ENCODE measurements at places on chromosomes 7 and 10. TPM values are rescaled to one million over a fixed set of nuclear protein-coding genes. Genes with fewer than 3 reads are reported as not detected.

The PDGFA gene
- total RNA-seq, result 68.1 TPM

The EIF5AL1 gene
- total RNA-seq, result 0.28 TPM

- DNase-seq, result no peak
Measured at GRCh38 chr7:51256209-51256781, 60.3 kb downstream of the COBL start.

- peak; percentile 82 for DNase-seq
Measured at GRCh38 chr7:542713-543500, 23.3 kb upstream of the PDGFA start.

DNA sequence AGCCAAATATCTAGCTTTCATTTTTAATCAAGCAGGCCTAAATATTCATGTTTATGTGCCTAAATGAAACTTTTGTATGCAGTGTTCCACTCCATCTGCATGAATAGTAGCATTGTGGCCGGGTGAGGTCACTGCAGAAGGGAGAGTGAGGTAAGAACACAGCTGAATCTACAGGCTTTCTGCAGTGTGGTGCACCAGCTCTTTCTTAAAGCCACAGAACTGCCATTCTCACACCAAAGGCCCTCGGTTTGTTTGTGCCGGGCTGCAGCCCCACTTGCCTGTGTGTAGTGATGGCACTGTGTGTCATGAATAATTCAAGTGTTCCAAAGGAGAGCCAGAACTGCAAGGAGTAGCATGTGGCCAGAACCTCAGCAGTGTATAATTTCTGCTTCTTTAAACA, 204.1 kb downstream of the TRIL start:
- no peak for DNase-seq

DNA sequence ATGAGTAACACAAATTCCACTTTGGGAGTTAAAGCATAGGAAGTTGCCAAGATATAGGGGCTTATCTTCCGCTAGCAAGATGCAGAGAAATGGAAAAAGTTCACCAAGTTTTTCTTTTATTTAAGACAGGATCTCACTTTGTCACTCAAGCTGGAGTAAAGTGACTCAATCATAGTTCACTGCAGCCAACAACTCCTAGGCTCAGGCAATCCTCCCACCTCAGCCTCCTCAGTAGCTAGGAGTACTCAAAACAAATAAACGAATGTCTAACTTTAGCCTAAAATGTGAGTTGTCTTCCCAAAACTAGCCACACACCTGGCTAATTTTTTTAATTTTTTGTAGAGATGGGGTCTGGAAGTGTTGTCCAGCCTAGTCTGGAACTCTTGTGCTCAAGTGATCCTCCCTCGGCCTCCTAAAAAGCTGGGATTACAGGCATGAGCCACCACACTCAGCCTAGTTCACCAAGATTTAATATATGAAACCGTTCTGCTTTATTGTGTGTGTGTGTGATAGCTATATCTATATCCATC, 9.9 kb downstream of the VIM start:
- peak; percentile 69 for DNase-seq

Data from endothelial cell of umbilical vein (primary cell).